ENCODE measurements at places on chromosomes 12 and 14.

- no peak for DNase-seq
Observed at GRCh38 chr12:102454808-102455760, 25.3 kb downstream of the IGF1 start.

GRCh38 chr12:110373425-110373824 is 30.1 kb downstream of the ANAPC7 start:
- no peak for DNase-seq

- no peak for DNase-seq
Observed at GRCh38 chr14:100313464-100314230, 7.4 kb upstream of the SLC25A29 start.

GRCh38 chr12:9869307-9870161 is at the start of gene CLEC2B:
Gene CLEC2B, minus strand, starts transcription at chr12:9869354.
- no peak for DNase-seq
